Inflammatory macrophage treated with lipopolysaccharide for 1 hour (primary cell): ENCODE measurements at places on chromosomes 4 and X.

GRCh38 chrX:4708970-4709760 lies 995.7 kb upstream of the PRKX start:
- DNase-seq = no peak

- no peak for DNase-seq
These were observed 114.4 kb upstream of the NOCT start for GRCh38 chr4:138901177-138901576.

- peak; percentile 39 for DNase-seq
These were observed 46.1 kb upstream of the VEGFC start for GRCh38 chr4:176838601-176839433.

DNA sequence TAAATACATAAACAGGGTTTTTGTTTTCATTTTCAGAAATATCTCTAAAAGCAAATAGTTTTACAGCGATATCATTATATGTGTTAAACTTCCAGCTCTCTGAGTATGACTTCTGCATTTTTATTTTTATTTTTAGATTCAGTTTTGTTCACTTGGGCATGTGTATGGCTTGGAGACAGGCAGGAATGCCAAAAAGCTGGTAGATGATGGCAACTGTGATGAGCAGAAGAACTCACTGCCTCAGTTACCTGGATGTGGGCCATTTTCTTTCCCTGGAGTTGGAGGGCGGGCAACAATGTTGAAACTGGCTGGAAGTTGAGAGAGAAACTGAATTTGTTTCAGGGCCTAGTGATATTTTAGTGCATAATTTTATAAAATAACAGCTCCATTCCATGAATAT lies 266.4 kb downstream of the ARHGAP24 start:
- DNase-seq = no peak

DNA sequence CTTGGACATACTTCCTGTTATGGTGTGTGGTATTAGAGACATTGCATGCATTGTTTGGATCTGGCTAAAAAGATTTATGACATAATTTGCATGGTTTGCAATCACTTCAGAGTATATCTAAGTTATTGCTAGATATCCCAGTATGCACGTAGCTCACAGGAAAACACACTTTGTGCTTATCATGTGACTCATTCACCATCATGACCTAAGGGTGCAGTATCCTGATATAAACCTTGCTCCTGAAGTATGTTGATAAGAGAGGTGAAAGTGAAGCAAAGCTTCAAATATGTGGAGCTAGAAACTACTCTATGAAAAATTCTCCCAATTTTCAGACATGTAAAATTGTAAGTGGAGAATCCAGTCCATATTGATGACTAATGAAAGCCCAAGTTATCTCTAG lies 46.9 kb upstream of the GRXCR1 start:
- DNase-seq = no peak

DNA sequence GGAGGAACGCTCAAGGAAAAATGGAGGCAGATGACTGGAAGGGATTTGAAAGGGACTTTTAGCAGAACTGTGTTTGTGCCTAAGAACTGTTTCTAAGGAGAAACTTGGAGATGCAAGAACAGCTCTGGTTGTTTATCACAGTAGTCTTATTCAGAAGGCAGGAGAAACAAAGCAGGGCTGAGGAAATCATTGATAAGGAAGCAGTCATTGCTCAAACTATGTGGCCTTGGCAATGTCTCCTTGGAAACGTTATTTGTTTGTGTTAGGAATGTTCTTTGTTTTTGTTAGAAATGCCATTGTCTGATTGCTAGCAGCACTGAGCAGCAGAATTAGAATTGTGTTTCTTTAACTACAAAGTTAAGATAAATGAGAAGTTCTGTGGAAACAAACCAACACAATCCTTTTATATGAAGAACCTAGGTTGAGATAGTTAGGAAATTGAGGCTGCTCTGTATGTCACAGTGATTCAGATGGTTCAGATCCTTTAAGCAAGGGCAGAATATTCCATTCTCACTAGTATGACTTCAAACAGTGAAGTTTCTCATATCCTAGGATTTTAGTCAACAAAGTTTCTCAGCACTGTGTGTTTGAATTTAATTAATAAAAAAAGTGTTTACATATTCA lies 1191.3 kb upstream of the IGFBP7 start:
- no peak for DNase-seq

- DNase-seq = no peak
These were observed 56.2 kb downstream of the CLDN22 start for GRCh38 chr4:183263787-183264386.

DNA sequence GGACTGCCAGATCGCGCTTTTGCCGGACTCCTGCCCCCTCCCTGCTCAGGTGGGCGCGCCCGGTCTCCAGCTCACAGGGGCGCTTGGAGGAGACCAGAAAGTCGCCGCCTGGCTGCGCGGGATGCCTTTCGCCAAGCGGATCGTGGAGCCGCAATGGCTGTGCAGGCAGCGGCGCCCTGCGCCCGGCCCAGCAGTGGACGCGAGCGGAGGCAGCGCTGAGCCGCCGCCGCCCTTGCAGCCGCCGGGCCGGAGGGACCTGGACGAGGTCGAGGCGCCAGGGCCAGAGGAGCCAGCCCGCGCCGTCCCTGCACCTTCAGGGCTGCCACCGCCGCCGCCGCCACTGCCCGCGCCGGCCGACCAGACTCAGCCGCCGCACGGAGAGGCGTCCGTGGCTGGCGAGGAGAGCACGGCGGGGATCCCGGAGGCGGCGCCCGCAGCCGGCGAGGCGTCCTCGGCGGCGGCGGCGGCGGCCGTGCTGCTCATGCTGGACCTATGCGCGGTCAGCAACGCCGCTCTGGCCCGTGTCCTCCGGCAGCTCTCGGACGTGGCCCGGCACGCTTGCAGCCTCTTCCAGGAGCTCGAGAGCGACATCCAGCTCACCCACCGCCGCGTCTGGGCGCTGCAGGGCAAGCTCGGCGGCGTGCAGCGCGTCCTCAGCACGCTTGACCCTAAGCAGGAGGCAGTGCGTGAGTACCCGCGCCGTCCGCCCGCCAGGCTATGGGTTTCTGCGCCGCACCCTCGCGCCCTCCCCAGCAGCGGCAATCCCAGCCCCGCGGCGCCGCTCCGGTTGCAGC lies 834 bp downstream of the NHS start:
- no peak for DNase-seq

- no peak for DNase-seq
These were observed 134.7 kb downstream of the DCLK2 start for GRCh38 chr4:150212927-150213326.

DNA sequence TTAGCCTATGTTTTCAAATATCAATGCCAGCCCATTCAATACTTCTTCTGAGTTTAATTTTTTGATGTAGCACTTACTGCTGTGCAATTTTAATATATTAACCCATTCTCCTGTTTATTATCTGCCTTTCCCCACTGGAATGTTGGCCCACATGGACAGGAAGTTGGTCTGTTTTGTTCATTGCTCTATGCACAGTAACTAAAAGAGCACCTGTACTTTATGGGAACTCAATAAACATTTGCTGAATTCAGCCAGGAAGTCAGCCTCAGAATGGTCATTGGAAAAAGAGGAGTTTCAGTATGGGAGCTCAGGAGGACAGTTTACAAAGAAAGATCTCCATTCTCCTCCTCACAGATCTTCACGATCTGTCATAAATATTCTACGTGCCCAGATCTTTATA lies 510.5 kb upstream of the AGA start:
- no peak for DNase-seq
